ENCODE measurements at places on chromosomes 11 and 22.
A peak's percentile ranks its signal among the peaks of the same experiment; 100 is the strongest.

GRCh38 chr11:68145120-68145866, 24.1 kb upstream of the CHKA start:
- no peak for DNase-seq

- DNase-seq: no peak
Observed at GRCh38 chr11:130260742-130261141, 54.0 kb downstream of the ZBTB44 start.

DNA sequence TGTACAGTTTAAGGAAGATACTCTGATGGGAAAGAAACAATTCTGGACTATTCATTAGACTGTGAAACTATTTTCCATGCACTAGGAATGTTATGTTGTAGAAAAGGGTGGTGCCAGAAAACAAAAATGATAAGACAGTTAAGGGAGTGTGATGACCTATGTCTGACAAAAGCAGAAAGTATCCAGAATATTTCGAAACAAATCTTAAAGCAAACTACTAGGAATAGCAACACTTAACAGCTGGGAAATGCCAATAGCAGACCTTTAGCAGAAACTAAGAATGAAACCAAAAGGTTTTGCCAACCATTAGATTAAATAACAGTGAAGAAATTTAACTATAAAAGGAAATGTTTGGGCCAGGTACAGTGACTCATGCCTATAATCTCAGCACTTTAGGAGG, 3.3 kb upstream of the ARHGAP20 start:
- DNase-seq: peak; percentile 37

DNA sequence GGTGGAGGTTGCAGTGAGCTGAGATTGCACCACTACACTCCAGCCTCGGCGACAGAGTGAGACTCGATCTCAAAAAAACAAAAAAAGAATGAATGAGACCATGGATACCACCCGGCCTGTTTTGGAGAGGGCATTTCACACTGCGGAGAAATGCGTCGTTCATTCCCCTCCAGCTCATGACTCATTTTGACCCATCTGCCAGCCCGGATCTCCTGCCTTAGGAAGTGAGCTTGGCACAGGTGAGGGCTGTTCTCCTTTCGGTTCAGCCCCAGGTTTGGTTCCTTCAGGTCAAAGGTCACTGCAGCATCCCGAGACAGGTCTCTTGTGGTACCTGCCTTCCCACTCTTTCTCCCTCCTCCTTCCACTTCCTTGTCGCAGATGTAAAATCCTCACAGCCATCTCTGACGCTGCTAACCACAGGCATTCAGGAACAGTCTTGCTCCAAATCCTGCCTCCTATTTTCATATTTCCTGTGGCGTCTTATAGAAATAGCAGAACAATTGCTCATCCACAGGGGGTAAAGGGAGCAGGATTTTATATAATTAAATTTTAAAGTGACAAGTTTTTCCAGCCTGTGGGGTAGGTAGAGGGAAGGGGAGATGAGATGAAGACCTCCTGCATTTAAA, 517.9 kb downstream of the NTM start:
- no peak for DNase-seq

- DNase-seq: no peak
Observed at GRCh38 chr11:2466869-2467694, 22.3 kb downstream of the KCNQ1 start.

GRCh38 chr11:8311366-8311765, 47.7 kb upstream of the LMO1 start:
- no peak for DNase-seq

DNA sequence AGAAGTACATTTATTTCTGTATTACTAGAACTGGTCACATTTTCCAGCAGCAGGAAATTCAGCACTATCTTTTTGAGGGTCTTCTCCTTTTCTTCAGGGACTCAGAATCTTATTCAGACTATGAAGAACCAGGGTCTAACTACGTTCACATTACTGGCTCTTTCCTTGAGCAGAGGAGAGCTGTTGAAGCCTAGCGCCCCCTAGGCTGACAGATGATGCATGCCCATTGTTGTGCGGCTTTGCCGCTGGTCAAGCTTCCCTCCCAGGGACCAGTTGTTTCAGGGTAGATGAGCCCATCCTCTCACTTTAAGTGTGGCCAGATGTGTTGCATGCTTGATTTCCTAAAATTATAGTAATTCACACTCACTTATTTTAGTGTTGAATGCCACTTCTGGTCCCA, 168.2 kb upstream of the PDGFD start:
- DNase-seq: no peak

DNA sequence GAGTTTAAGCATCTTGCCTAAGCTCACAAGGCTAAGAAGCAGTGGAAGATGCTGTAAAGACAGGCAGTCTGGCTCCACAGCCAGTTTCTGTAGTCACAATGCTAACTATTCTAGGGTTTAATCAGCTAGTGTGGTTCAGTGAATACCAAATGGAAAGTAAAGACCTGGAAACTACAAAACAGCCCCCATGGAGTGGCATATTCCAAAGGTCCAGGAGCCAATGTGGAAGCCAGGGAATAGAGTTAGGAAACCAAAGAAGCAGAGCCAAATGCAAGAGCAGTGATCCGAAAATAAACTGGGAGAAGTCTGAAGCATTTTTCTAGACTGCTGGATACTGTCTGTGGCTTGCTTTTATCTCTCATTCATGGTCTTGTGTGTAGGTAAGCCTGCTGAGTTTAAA, 731.2 kb upstream of the ANO5 start:
- no peak for DNase-seq

DNA sequence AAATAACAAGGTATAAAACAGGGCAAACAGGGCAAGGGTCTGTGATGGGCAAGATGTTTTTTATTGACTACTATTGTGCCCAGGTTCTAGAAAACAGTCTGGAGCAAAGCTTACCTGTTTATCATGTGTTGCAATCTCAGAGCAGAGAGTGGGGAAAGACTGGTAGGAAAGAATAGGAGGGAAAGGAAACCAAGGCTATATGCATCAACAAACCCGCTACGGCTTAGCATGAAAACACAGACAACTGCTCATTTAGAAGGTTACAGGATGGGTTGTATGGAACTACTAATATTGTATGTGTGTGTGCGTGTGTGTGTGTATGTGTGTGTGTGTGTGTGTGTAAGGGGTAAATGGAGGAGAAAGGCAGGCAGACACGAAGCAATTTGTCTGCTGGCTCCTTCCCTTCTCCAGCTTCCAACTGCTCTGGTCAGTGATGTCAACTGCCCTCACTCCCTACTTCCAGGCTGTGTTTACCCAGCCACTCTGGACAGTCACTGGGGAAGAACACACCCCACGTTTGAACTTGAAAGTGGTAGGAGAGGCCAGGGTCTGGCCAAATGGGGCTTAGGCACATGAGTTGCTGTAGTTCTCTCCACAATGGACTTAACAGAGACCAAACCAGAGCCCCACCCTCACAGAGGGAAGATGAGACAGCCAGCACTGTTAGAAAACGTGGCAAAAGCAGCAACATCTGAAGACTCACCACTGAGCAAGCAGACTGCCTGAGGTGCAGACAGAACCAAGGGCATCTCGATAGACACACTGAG, 47.0 kb downstream of the GAB2 start:
- DNase-seq: no peak

- no peak for DNase-seq
Observed at GRCh38 chr11:2297623-2298030, 4.1 kb downstream of the C11orf21 start.

- DNase-seq: no peak
Observed at GRCh38 chr11:111378861-111379601, at the start of gene POU2AF1. Gene POU2AF1, minus strand, starts transcription at chr11:111379275. Its CDS starts 98 bp downstream, at chr11:111379177.

DNA sequence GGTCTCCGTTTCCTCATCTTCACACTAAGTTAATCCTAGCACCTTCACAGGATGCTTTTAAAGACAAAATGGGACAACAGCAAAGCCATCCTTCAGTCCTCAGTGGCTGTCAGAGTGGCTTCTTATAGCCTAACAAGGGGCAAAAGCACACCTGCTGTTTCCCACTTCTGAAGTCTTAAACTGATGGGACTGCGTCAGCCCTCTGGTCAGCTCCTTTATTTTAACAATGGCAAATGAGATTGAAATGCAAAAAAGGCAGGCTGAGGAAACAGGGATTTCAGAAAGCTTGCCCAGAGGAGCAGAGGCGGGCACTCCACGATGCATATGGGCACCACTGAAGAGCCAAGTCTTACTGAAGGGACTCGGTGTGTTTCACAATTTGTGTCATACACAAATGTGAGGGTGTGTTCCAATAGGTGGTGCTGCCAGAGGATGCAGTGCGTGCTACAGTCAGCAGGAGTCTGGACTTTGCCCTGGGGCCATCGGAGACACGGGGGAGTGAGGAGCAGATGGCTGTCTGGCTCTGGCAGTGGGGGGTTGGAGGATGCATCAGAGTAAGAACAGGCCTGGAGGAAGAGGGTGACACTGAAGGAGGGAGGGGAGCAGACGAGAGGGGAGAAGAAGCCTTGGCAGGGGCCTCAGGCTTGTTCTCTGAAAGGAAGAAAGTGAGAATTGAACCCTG, 47.3 kb downstream of the TENM4 start:
- DNase-seq: no peak

DNA sequence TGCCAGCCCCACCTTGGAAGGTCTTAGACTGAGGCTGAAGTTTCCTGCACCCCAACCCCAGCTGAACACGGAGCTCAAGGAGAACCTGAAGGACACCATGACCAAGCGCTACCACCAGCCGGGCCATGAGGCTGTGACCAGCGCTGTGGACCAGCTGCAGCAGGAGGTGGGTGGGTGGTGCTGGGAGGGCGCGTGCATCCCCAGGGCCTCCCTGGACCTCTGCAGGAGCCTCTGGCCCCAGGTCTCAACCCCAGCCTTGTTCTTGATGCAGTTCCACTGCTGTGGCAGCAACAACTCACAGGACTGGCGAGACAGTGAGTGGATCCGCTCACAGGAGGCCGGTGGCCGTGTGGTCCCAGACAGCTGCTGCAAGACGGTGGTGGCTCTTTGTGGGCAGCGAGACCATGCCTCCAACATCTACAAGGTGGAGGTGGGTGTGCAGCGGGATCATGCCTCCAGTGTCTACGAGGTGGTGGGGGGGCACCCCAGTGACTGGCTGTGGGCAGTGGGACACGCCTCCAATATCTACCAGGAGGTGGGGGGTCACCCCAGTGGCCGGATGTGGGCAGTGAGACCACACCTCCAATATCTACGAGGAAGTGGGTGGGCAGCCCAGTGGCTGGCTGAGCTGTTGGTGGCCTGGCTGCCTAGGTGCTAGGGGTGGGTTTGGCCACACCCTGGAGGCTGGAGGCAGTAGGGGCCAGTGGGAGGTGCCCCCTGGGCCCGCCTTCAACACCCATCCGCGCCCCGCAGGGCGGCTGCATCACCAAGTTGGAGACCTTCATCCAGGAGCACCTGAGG, 4.6 kb downstream of the CD151 start:
- DNase-seq: no peak

DNA sequence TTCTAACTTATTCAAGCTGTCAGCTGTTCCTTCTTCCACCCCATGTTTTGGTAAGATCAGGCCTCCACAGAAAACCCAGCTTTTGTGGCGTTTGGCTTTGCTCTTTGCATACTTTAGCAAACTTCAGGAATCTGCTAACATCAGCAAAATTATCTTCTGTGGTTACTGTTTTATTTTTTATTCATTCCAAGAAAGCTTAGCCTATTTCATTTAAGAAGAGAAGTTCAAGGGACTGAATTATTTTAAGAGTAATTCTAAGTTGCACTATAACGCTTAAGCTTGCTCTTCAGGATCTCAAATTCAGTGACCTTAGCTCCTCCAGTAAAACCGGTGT, 1.1 kb downstream of the JHY start:
- no peak for DNase-seq

GRCh38 chr11:132058211-132058772, 687.9 kb downstream of the NTM start:
- DNase-seq: no peak

GRCh38 chr22:27489178-27489675, 312.3 kb downstream of the MN1 start:
- DNase-seq: no peak

DNA sequence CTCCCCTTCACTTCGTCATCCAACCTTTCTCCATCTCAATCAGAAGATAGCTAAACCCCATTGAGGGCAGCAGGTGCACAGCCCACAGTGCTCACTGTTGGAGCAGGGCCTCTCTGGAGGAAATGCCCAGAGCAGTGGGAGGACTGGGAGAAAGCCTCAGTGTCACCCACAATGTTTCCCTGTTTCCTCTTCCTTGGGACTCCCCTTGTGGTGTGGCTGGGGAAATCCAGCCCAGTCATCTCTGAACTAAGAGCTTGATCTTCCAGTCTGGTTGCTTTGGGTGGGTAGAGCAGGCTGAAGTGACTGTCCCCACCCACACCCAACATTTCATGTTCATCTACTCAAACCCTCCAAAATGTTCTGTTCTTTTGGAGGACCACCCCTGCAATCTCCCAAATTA, 29.8 kb upstream of the EED start:
- DNase-seq: no peak

DNA sequence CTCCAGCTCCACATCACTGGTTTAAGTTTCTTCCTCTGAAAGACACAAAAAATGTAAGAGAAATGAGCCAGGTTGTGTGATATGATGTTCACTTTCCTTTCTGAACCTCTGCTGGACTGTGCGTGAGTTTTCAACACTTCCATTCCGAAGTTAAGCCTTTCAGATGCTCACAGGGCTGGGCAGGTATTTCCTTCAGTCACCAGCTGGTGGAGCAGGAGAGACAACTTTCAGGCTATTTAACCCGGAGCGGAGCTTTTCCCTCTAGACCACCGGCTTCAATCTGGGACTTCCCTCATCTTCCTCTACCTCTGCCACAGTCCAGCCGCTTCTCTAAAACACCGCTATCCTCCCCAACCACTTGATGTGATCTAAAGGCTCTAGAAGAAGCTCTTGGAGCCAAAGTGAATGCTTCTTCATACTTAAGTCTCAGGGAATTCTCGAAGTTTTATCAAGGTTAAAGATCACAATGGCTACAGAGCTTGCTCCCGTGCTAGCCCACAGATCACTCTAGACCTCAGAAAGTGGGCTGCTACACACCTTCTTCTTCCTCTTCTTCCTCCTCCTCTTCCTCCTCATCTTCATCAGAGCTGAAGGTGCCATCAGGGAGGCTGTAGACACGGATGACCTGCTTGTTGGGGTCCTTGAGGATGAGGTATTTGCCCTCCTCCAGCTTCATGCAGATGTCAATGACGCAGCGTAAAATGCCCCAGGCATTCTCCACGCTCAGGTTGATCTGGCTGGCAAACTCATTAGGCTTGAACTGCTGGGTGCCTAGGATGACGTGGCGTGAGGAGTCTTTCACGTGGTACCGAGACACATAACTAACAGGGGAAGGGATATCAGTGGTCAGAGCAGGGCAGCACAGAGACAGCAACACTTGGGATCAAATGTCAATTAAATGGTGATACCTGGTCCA, 4.4 kb upstream of the FOXRED2 start:
- DNase-seq: peak; percentile 35

- no peak for DNase-seq
Observed at GRCh38 chr11:35387111-35387982, 32.0 kb downstream of the SLC1A2 start.

- DNase-seq: no peak
Observed at GRCh38 chr11:97007283-97007682, 617.5 kb downstream of the JRKL start.

DNA sequence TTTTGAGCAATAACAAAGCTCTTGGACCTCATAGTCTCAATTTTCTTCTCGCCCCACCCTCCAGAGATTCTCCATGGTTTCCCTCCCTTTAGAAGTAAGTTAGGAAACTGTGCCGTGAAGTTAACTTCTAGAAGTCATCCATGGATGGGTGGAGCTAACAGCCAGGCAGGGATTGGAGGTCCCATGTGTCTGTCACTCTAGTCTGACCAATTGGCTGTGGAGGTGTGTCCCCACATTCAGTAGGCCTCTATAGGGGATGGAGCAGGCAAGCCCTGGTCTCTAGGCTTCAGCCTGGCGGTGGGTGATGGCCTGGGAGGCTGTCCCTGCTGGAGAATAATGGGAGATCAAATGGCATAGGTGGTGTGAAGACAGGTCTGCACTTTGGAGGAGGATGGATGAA, 50.7 kb downstream of the TP53I11 start:
- peak; percentile 37 for DNase-seq

GRCh38 chr11:112400476-112401014, 139.9 kb upstream of the PLET1 start:
- DNase-seq: no peak
